ENCODE measurements at places on chromosomes 5 and 9. TPM values are rescaled to one million over a fixed set of nuclear protein-coding genes. Genes with fewer than 3 reads are reported as not detected.

Gene ADAMTS12
- polyA plus RNA-seq: 0.28 TPM

Gene GDNF
- 7.0 TPM for polyA plus RNA-seq

Gene SLC36A3
- polyA plus RNA-seq: not detected

Gene ST8SIA4
- 0.52 TPM for polyA plus RNA-seq

Gene CDH6
- 0.77 TPM for polyA plus RNA-seq

Data from psoas muscle (tissue), 8 donors.